ENCODE measurements at places on chromosomes 6 and 20. TPM values are rescaled to one million over a fixed set of nuclear protein-coding genes. Genes with fewer than 3 reads are reported as not detected.

FNDC11 gene
- 0.55 TPM for total RNA-seq

ZBP1 gene
- total RNA-seq: 0.73 TPM

- peak; percentile 73 for DNase-seq
These were observed 14.6 kb downstream of the CD40 start for GRCh38 chr20:46132705-46133120.

DNA sequence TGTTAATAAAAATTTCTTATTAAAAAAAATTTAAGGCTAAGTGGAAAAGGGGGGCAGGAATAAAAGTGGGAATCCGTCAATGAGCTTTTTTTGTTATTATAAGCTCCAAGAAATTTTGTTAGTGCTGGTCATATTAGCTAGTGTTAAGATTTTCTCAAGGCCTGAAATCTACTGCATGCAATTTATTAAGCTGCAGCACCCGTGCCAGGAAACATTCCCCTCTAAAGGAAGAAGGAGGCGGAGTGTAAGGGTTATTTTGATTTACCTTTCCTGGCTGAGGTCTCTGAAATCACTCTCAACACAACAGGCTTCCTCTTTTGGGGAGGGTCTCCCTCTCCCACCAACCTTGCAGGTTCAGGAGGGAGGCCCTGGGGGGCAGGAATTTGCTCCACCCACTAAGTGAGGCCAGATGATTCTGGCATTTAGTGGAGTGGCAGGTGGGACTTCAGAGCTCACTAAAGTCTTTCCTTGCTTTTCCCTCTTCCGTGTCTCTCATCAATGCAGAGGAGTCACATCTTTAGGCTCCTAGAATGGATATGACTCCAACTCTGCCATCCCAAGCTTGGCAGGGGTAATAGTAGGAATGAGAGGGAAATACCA is 168.8 kb downstream of the BCAS1 start:
- no peak for DNase-seq

DNA sequence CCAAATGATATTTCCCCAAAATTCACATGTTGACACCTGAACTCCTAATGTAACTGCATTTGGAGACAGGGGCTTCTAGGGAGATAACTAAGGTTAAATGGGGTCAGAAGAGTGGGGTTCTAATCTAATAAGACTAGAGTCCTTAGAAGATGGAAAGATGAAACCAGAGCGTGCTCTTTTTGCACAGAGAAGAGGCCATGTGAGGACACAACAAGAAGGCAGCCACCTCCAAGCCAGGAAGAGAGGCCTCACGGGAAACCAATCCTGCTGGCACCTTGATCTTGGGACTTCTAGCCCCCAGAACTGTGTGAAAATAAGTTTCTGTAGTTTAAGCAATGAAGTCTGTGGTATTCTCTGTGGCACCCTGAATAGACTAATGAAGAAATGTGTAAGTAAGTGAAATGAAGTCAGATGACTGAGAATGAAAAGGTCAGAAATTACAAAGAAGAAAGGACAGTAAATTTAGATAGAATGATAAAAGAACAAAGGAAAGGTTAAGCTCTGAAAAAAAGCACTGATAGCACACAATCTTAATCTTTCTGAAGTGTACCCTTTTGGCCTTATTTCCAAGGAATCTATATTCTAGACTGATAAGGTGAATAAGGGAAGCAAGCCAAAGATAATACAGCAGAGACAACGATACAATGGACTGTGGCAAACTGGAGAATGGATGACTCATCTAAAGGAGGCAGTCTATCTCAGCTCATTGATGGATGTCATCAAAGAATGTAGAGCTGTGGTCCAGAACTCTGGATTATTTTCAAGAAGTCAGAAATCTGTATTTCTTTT is 110.4 kb downstream of the MYB start:
- no peak for DNase-seq

All from activated CD4-positive, alpha-beta memory T cell treated with anti-CD3 and anti-CD28 coated beads for 36 hours (primary cell).